Muscle of leg (tissue), 16 donors: ENCODE measurements at places on chromosomes 12 and 14.

GRCh38 chr14:75561013-75561432 is 17.4 kb upstream of the FLVCR2 start:
- peak; percentile 60 for DNase-seq

DNA sequence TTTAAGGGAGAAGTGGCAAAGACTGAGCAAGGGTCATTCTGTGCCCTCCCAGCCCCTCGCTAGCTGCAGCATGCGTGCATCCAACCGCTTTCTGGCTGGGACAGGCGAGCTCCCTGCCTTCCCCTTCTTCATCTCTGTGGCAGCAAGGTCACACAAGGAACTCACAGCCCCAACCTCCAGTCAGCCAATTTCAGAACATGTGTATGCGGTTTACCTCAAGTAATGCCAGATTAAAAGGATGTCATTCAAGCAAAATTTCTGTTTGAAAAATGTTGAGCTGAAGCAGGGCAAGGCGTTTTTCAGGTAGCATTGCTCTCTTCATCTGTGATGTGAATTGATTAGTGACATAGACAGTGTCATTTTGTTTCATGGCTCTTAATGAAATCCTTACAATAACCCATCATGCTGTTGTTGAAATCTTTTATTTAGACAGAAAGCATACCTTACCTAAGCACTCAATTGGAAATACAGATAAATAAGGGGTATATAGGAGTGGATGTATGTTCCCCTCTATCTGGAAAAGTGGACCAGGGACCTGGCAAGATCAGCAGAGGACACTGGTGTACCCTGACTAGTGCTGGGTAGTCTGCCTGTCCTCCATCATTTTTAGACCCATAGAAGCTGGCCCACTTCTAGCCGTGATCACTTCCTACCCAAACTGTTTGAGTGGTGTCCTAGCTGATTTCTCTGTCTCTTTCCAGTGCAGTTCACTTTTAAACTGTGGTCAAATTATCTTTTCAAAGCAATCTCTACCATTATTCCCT is 82.8 kb upstream of the NEDD1 start:
- DNase-seq: no peak

DNA sequence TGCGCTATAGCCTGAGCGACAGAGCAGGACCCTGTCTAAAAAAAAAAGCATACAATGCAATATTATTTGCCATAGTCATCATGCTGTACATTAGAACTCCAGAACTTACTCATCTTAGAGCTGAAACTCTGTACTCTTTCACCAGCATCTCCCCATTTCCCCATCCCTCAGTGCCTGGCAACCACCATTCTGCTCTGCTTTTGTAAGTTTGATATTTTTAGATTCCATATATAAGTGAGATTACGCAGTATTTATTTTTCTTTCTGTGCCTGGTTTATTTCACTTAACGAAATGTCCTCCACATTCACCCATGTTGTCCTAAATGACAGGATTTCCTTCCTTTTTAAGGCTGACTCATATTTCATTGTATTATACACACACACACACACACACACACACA is 121.8 kb downstream of the BBS10 start:
- DNase-seq: no peak

DNA sequence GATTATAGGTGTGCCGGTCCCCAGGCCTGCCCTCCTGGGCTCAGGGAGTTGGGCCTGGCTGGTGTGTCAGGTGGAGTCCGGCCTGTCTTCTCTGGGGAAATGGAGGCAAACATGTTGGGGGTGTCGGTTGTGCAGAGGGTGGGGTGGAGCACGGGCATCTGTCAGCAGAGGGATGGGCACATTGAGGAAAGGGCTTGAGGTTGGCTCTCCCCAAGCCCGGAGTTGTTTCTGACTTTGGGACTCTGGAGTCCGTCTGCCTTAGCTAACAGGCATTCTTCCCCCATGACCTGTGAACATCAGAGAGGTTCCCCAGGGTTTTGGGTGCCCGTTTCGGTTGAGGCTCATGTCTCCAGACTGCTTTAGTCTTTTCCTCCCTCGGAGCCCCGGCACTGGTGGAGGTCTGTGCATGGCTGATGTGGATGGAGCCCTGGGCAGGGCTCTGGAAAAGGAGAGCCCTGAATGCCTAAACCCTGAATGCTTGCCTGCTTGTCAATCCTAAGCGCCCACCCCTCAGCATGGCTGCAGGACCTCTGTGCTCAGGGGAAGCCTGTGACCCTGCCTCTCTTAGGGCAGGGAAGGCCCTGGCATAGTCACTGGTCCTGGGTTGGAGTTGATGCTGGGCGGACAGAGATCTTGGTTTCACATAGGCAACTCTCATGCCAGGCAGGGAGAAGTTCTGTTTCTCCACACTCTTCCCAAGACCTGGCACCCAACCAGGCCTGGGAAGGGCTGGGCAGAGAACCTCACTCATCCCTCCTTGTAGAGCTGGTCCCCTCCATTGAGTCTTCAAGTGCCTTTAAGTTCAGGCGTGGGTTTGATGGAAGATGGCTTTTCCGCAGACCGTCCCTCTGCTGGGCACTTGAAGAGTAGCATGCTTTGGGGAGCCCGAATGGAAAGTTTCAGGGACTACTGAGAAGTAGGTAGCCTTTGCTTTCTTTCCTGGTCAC is 12.9 kb downstream of the NYNRIN start:
- DNase-seq: peak; percentile 65

DNA sequence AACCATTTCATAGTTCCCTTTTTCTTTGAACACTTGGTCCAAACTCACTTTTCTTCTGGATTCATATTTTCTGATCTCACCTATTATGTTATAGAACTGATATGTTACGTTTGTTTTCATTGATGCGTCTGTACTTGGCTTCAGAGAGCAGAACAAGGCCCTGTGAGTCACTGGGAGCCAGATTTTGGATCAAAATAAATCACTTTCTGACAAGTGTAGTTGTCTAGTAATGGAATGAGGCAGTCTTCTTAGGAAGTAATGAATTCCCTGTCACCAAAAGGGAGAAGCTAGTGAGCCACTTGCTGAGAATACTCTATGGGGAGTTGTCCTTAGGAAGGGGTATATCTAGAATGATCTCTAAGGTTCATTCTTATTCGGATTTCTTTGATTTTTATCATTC is 10.2 kb downstream of the BICD1 start:
- no peak for DNase-seq

DNA sequence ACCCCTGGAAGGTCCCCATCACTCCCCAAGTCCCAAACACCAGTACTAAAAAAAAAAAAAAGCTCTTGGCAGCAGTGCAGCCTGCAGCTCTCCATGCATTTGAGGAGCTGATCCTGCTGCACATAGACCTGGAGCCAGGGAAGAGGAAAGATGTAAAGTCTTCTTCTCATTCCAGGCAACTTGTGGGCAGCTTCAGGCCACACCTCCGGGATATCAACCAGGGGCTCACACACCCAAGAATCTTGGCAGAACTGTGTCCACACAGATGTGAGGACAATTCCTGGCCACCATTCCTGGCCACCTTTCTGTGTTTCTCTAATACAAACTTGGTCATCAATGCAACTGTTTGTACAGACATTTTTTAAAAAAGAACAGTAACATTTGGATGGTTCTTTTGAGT is 72.7 kb downstream of the TMEM132C start:
- DNase-seq: peak; percentile 73

DNA sequence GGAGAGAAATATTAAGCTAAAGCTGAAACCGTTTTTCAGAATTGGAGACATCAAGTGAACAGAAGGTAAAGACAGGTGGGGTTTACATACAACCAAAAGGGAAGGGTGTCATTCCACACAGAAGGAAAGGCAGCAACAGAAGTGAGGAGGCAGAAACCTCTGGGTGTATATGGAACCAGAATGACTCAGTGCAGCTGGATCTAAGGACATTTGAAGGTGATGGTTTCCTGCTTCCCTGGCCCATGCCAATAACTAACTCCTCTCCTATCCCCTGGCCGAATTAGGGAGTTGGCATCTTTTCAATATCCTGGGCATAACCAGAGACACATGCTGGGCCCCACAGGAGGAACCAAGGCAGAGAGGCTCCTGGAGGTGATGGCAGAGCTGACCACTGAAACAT is 8.4 kb downstream of the NCKAP5L start:
- no peak for DNase-seq

- peak; percentile 24 for DNase-seq
Observed at GRCh38 chr14:102226356-102227125, 78.4 kb downstream of the MOK start.

DNA sequence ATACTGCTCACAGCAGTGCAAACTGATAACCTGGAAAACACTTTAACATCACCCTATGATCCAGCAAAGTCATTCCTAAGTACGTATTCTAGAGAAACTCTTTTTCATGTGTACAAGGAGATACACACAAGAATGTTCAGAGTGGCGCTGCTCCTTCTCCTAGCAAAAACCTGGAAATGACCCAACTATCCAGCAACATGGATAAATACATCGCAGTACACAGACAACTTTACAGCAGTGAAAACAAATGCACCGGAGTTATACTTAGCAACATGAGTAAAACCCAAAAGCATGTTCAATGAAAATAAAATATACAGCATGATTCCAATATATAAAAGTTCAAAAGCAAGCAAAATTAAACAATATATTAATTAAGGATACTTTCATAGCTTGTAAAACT is 18.7 kb downstream of the SART3 start:
- DNase-seq: no peak

- DNase-seq: no peak
Observed at GRCh38 chr14:104142136-104142945, 4.0 kb downstream of the KIF26A start.

GRCh38 chr14:22854963-22855724 is 16.4 kb upstream of the LRP10 start:
- no peak for DNase-seq

DNA sequence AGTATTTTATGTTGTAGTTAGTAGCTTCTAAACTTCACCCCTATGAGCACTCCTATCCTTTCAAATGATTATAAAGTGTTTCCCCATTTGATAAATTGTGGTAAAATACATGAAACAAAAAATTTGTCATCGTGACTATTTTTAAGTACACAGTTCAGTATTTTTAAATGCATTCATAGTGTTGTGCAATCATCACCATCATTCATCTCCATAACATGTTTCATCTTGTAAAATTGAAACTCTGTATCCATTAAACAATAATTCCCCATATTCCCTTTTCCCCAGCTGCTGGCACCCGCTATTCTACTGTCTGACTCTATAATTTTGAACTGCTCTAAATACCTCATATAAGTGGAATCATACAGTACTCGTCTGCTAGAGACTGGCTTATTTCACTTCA is 52.5 kb downstream of the ATP23 start:
- no peak for DNase-seq

GRCh38 chr12:25719505-25719904 is 166.4 kb upstream of the LMNTD1 start:
- DNase-seq: no peak

- no peak for DNase-seq
Observed at GRCh38 chr14:50051706-50052105, 64.7 kb downstream of the VCPKMT start.

- no peak for DNase-seq
Observed at GRCh38 chr12:116659771-116660481, 77.9 kb downstream of the SPRING1 start.

DNA sequence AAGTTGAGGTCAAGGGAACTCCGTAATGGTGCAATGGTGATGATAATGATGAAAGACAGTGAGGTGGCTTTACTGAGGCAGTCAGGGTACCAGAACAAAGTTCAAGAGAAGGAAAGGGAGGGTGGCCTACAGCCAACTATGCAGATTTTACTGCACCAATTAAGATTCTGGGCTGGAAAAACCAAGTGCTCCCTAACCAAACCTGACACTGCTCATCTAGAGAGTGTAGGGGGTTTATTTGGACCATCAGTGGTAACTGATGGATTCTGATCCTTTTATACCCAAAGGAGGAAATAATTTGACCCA is 387 bp downstream of the LRRC9 start:
- DNase-seq: no peak

GRCh38 chr14:101058571-101058970 is 155.0 kb upstream of the RTL1 start:
- no peak for DNase-seq

DNA sequence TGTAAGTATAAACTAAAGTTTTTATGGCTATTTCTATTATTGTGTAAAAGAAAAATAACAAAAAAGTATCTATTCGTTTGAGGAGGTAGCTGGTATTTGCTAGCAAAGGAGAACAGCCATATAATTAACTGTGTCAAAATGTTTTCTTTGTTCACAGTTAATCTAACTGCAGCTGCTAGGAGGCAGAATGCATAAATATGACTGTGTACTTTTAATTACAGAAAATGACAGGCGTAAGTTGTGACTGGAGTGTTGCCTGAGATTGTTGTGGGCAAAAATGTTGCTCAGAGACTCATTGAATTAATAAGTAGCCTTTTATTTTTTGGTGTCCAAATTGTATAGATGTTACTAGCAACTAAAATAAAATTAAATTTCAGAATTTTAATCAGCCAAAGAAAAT is 33.5 kb downstream of the PTPRO start:
- no peak for DNase-seq
